ENCODE measurements at places on chromosomes 16 and 17. TPM values are rescaled to one million over a fixed set of nuclear protein-coding genes. Genes with fewer than 3 reads are reported as not detected.

Gene CHST5
- total RNA-seq, result 0.05 TPM

Gene C17orf78
- not detected for total RNA-seq

Gene SULT1A1
- total RNA-seq, result 7.1 TPM

Gene CLEC3A
- total RNA-seq, result not detected

Gene TRAPPC1
- total RNA-seq, result 37.9 TPM

Gene KRTAP4-9
- not detected for total RNA-seq

Gene RNF222
- total RNA-seq, result not detected

Gene KRTAP4-6
- not detected for total RNA-seq

Gene CD300H
- not detected for total RNA-seq

Gene DPEP2
- total RNA-seq, result not detected

Gene CCDC200
- total RNA-seq, result not detected

DNA sequence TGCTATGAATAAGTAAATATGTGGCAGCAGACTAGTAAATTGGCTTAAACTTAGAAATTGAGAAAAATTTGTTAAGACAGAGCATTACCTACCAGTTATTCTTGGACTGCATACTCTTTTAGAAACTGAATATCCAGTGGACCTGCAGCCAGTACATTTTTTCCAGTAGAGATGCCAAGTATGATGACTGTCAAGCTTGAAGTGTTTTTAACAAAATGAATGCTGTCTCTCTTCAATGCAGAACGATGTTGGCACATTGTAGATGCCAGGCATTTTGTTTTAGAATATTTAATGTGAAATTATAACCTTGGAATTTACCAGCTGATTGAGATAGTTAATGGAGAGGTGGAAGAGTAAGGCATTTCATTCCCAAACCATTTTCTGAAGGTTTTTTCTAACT, 52.5 kb downstream of the NFAT5 start:
- DNase-seq, result peak; percentile 9

- DNase-seq, result no peak
These were observed 21.6 kb upstream of the PSMC5 start for GRCh38 chr17:63805591-63805990.

DNA sequence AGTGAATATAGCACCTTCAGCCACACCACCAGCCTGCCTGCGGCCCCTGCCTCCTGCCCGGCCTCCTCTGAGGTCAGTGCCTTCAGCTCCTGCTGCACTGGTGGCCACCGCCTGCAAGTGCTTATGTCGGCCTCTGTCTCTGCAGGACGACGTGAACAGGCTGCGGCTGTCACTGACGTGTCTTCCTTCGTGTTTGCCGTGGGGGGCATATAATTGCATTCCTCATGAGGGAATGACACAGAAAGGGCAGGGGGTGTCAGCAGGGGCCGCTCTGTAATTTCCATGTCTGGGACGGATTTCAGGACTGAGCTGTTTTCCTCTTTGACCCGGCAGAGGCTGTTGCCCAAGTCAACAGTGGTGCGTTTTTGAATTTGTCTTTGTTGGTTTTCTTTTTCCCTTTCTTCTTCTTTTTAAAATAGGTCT, 28.5 kb downstream of the CMIP start:
- DNase-seq, result no peak

DNA sequence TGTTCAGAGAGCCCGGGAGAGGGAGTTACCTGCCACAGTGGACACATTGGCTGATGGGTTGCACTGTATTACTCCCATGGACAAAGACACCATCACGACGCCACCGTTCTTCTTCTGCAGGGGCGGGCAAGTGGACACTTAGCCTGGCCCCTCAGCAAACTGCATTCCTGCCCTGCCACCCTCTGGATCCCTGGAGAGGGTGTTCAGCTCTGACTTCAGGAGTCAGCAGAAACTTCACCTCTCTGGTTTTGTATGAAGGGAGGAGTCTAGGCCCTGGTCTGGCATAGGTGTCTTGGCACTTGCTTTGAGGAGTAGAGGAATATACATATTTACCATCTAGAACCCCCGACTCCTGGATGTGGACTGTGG, 9.3 kb downstream of the DPEP2 start:
- no peak for DNase-seq

DNA sequence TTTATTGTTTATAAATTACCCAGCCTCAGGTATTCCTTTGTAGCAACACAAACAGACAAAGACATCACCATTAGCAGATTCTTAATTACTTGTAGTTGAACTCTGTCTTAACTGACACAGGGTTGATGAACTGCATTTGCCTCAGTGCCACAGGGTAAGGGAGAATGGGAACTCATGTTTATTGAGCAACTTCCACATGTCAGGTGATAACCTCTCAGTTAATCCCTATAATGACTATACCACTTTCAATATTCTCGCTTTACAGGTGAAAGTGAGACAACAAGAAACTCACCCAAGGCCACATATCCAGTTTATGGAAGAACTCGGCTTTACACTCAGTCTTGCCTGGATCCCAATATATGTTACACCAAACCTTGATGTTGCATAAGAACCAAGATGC, 8.6 kb downstream of the PDILT start:
- no peak for DNase-seq

DNA sequence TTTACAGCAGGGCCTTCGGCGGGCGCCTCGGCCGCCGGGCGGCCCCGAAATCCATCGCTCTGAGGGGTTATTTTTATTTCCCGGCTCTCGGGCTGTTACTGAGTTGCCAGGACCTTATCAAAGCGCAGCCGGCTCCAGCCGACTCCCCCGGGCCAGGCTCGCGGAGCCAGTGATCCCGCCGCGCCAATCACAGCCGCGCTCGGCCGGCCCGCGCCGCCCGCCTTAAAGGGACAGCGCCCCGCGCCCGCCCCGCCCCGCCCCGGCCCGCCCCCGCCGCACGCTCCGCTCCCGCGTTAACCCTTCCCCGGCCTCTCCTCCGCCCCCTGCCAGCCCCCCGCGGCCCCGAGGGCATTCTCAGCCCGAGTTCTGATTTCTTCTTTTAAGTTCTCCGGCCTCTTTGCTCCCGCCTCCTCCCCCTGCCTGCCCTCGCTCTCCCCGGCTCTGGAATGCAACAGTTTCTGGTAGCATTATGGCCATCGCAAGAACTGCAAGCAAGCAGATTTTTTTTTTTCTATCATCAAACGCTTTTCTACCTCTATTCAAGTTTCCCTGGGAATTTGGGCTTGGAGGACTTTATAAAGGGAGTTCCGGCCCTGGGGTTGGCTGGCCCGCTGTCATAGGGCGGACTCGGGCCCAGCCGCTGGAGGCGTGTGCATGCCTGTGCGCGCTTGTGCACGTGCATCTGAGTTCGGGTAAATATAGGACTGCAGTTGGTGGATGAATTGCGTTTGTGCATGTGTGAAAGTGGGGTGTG, at the start of gene AXIN2:
Gene AXIN2, minus strand, starts transcription at position 197 of the 754 bp plus-strand sequence. CDS start 3,028 bp downstream, outside the sequence.
- DNase-seq, result peak; percentile 69

DNA sequence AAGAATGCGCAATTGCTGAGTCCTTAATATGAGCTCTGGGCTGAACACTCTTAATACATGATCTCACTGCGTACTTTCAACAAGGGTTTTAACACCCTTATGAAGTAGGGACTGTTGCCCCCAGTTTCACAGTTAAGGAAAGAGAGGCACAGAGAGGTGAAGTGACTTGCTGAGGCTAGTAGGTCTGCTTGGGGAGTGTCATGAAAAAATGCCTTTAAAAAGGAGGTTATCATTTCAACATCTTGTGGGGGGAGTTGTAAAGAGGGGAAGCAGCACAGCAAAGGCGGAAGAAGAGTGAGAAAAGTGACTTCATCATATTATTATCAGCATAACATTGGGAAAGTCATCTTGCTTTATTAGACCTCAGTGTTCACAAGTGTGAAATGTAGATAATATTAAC, 2.1 kb downstream of the CCL4L2 start:
- DNase-seq, result no peak

DNA sequence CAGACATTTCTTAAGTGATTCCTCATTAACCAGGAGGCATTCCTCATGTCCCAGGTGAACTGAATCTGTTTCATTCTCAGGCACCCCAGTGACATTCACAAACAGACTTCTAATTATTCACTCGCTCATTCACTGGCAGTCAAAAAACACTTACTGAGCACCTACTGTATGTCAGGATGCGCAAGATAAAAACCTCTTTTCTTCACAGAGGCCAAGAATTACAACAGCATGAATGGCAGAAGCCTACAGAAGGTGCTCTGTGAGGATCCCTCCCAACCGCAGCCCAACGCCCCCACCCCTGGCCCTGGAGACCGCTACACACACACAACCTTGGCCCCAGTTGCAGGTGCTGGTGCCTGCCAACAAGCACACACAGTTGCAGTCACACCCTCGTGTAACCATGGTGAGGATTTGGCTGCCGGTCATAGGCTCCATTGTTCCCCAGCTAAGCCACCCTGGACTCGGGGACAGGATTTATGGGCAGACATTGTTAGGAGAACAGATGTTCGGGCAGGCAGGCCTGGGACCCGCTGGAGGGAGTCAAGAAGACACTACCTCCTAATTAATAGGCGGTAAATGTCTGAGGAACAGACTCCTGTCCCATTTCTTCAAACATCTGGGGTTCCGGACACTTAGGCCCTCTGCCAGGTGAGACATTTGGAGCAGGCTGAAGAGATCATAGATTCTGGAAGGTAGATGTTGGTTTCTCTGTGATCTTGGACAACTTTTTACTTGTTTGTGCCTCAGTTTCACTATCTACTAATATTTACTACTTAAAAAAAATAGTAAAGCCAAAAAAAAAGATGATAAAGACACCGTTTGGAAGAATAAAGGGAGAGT, 43.2 kb downstream of the CUEDC1 start:
- peak; percentile 86 for DNase-seq
